Activated CD4-positive, alpha-beta T cell treated with anti-CD3 and anti-CD28 coated beads for 36 hours (primary cell): ENCODE measurements at places on chromosomes 12 and 14.

GRCh38 chr12:14435627-14436026 is 70.1 kb downstream of the ATF7IP start:
- DNase-seq = no peak

- DNase-seq = no peak
Measured at GRCh38 chr14:96633096-96633495, 130.9 kb downstream of the PAPOLA start.

GRCh38 chr12:73951956-73952703 is 585.5 kb upstream of the ATXN7L3B start:
- no peak for DNase-seq

DNA sequence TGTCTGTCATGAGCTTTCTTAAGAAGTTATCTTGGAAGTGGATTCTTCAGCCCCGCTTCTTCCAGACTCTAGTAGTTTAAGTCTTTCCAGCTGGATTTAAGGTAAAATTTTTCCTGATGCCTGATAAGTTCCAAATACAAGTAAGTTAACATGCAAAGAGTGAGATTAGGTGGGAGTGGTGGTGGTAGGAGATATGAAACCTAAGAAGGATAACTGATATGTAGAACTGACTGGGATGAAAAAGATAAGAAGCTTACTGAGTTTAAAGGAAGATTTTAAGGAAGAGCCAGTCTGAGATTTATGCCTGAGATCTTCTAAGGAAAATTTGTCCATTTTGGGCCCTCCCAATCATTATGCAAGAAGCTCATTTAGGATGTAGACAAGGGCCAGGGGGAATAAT is 250.9 kb upstream of the SYT10 start:
- DNase-seq = no peak

DNA sequence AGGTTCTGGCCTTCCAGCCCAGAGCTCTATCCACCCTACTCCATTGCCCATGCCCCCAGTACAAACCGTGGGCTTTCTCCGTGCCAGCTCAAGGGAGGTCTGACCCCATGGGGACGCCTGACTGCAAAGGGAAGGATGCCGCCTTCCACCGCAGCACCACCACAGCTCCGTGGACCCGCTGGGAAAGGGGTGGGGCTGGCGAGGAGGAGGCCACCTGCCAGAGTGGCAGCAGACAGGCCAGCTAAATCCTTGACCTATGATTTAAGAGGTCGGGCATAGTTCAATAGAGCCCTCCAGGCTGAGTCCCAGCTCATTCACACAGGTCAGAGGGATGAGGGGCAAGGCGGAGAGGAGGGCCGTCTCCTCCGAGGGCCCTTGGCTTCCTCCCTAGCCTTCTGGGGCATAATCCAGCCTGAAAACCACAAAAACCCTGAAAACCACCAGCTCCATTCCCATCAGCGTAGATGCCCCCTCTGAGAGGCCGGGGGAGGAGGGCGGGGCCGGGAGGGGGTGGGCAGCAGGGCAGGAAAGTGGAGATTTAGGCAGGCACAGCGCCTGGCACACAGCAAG is 14.9 kb upstream of the FIGNL2 start:
- no peak for DNase-seq
